Caudate nucleus (tissue), 63 donors: ENCODE measurements at places on chromosomes 12 and 14.

DNA sequence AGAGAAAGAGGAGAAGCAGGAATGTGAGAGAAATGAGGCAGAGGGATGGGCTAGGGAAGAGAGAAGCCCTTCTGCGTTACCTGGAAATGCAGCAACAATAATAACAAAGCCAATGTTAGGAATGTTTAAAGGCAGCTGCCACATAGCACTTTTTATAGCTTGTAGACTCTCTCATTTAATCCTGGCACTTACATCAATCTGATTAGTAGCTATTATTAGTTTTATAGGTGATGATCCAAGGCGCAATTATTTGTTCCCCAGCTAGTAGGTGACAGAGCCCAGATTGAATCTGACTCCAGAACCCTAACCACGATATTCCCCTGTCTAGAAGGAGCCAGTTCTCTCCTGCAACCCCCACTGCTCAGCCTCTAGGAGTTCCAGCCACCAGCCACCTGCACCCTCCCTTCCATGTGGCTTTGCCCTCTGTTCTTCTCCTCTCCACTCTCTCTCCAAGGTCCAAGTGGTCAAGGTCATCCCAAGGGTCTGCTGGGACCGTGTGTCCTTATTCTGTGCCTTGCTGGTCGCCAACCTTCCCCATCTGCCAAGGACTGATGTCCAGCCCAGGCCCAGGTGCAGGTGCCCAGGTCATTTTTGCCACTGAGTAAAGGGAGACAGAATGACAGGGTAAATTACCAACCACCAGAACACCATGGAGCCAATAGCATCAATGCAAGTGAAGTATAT lies 29.4 kb upstream of the CIPC start:
- DNase-seq: no peak

GRCh38 chr12:54945082-54945481 lies 39.5 kb downstream of the TESPA1 start:
- DNase-seq: no peak

DNA sequence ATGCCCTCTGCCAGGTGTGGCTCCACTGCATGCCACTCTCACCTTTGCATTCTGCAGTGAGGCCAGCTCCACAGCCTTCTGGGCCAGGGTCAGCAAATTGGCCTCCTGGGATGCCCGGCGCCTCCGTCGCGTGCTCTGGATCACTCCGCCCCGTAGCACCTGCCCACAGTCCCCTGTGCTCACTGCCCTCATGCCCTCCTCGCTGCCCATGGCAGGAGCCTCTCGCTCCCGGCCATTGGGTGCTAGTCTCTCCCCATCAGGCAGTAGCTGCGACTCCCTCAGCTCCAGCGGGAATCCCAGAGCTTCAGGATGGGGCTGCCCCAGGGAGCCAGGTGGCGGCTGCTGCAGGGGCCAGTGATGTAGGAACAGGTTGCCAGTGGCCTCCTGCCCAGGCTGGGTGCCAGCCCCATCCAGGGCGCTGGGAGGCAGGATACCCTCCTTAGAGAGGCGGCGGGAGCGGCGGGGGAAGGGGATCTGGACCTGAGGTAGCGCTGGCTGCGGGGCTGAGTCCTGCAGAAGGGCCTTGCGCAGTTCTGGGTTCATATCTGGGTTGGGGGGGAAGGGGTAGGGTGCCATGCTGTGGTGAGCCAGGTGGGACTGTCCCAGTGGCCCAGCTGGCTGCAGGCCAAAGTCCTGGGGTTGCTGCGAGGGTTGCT lies 24.5 kb upstream of the PNMA1 start:
- DNase-seq: no peak

GRCh38 chr12:52435659-52435999 lies 1.5 kb upstream of the KRT75 start:
- no peak for DNase-seq

- no peak for DNase-seq
Observed at GRCh38 chr12:56462565-56462964, 5.8 kb upstream of the SPRYD4 start.

DNA sequence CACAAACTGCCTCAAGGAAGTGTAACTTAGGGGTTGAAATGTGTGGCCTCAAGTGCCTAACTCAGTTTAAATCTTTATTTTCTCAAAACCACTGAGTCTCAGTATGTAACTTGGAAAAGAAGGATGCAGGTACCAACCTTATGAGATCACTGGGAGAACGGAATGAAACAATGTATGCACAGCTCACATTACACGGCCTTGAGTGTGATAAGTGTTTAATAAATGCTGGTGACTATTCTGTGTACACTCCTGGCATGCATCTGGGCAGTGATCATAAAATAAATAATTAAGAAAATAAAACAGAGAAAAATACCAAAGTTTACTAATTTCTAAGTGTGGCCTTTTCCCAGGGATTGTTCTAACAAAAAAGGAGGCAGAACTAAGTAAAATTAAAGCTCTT lies 974.5 kb upstream of the FLRT2 start:
- DNase-seq: no peak

DNA sequence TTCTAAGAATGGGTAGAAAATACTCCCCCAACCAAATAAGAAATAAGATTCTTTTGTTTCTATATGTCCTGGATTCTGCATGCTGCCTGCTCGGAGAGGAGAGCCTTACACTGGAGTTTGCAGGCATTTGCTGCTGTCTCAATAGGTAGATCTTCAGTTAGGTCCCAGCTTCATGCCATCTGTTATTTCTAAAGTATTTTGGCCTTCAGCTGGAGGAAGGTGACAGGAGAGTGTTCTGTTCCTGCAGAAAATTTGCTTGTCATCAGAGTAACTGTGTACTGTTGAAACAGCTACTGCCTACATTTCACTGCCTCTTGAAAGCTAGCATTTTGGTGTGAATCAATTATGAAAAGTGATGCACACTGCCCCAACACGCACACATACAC lies 966.9 kb downstream of the NRXN3 start:
- DNase-seq: no peak

GRCh38 chr14:91027561-91027960 lies 32.9 kb downstream of the RPS6KA5 start:
- no peak for DNase-seq

- no peak for DNase-seq
Observed at GRCh38 chr14:70143306-70143705, 45.4 kb downstream of the SLC8A3 start.

DNA sequence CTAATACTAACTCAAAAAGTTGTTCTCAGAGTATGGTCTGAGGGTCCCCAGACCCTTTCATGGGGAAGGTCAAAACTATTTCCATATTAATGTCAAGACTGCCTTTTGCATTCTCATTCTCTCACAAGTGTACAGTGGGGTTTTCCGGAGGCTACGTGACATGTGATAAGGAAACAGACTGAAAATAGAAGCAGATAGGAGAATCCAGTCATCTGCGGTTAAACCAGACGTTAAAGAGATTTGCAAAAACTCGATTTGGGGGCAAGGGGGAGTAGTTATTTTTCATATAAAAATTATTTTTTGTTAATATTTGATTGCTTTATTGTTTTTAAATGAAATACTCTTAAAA lies 1.0 kb upstream of the NAP1L1 start:
- DNase-seq: no peak

DNA sequence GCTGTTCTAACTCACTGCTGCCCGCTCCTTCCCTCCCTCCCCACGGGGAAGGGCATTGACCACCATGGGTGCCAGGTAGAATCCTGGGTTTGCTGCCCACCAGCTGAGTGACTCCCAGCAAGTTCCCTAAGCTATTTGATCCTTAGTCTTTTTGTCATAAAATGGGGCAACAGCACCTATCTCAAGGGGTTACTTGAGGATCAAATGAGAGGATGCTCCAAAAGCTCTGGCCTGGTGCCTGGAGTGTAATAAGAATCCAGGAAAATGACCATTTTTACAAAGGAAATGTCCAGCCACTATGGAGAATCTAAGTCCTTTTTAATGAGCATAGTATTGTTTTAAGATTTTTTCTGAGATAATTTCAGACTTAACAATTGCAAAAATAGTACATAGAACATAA lies 61.4 kb upstream of the CMKLR1 start:
- DNase-seq: no peak

- no peak for DNase-seq
Observed at GRCh38 chr14:71209888-71210287, 302.6 kb downstream of the PCNX1 start.

DNA sequence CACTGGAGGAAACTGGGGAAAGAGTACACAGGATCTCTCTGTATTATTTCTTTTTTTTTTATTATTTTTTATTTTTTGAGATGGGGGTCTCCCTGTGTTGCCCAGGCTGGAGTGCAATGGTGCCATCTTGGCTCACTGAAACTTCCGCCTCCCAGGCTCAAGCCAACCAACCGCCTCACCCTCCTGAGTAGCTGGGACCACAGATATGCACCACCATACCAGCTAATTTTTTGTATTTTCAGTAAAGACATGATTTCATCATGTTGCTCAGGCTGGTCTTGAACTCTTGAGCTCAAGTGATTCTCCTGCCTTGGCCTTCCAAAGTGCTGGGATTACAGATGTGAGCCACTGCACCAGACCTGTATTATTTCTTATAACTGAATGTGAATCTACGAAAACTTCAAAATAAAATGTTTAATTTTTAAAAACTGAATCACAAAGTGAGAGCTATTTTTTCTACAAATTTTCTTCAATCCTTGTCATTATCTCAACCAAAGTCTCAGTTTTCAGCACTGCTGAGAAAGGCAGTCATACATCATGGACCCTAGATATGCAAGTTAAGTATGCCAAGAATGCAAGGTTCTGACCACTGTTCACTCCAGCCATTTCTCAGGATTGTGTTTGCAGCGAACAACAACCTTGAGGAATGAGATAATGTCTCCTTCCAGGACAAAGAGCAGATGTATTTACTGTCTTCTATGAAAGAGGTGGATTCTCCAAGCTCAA lies 2.4 kb downstream of the EAPP start:
- DNase-seq: no peak

- DNase-seq: no peak
Observed at GRCh38 chr14:102899516-102899900, 23.0 kb upstream of the AMN start.

GRCh38 chr12:22670762-22671161 lies 45.8 kb downstream of the ETNK1 start:
- DNase-seq: no peak

DNA sequence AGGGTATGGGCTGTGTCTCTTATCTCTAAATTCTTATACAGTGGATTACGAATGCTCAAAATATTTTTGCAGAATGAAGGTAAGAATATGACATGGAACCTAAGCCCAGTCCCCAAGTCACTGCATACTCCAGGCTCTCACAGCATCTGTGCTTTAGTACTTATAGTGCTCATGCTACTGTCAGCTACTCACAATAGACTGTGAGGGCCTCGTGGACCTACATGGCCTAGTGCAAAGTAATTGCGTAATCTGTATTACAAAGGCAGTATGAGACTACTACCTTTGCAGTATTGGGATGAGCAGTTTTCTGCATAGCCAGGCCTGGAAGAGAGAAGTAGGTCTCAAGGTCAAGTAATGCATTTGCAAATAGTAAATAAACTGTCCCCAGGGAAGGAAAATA lies 27.9 kb downstream of the VWF start:
- no peak for DNase-seq

GRCh38 chr14:61152851-61153364 lies 128.2 kb downstream of the TMEM30B start:
- no peak for DNase-seq

GRCh38 chr12:88934163-88934747 lies 354.0 kb upstream of the KITLG start:
- no peak for DNase-seq

GRCh38 chr12:21350975-21351374 lies 16.3 kb upstream of the SLCO1A2 start:
- DNase-seq: no peak

- DNase-seq: no peak
Observed at GRCh38 chr12:12474931-12475795, 87.5 kb downstream of the DUSP16 start.

- DNase-seq: no peak
Observed at GRCh38 chr12:77049767-77050353, 15.5 kb downstream of the E2F7 start.

DNA sequence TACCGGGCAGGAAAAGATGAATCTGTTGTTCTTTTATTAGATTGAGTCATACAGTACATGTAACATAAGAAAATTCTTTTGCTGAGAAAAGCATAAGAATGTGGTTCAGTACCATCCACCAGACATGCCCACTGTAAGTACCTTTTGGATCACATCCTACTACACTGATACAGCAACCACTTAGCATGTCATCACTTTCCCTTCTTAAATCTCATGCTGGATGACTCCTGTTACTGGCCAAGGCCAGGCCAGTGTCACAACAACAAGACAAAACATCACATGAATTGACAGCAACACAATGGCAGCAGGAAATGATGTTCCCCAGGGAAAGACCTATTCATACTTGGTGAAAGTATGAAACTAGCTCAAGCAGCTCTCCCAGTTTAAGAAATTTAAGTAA lies 46.4 kb downstream of the STXBP6 start:
- no peak for DNase-seq

GRCh38 chr14:54465654-54466053 lies 23.1 kb downstream of the GMFB start:
- no peak for DNase-seq
